ENCODE measurements at places on chromosomes 11 and 22. TPM values are rescaled to one million over a fixed set of nuclear protein-coding genes. Genes with fewer than 3 reads are reported as not detected.

DNA sequence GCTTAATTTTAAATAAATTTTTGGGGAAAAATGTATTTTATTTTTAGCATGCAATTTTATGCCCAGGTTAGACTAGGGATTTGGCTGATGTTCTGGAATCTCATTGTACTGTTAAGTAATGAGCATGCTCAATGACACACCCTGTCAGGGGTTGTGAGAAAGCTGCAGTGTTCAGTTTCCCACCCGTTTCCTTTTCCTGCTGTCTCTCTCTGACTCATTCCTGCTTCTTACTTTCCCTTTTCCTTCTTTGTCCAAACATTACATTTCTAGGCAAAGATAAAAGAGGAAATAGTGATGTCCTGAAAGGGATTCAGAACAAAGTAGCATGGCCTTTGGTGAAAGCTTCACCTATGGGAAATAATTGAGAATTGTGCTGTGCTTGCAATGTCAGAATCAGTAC lies 22.7 kb downstream of the OOSP3 start:
- DNase-seq = no peak

DNA sequence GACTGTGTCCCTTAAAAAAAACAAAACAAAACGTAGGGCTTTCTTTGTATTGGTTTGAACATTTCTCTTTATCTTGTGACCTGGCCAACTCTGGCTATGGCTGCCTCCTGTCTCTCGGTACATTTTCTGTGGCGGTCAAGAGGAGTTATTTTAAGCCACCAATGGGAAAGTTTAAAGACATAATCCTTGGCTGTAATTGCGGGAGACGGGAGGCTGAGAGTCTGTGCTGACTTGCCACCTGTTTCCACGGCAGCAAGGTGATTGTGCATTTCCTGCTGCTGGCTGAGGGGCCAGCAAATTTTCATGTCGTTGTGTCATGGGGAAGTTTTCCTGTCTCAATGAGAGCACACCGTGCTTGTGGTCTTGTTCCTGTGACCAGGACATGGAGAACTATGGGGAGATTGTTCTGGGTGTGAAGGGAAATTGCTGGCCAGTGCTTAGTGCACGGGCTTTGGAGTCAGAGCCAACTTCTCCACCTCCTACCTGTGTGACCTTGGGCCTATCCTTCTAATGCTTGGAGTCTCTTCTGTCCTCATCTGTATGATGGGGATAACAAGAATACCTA lies 11.0 kb downstream of the PTPRJ start:
- DNase-seq = peak; percentile 67

Gene GSTT2B
- total RNA-seq = 9.9 TPM

Gene NAALAD2
- total RNA-seq = 0.77 TPM
